T-helper 1 cell treated with Interleukin-12 subunit alpha and Interleukin-12 subunit beta and Interleukin-4 antibody, amounts not matched to agents 30 ng/mL and 1 ng/mL, for 36 hours (primary cell): ENCODE measurements at places on chromosomes 4 and X. TPM values are rescaled to one million over a fixed set of nuclear protein-coding genes. Genes with fewer than 3 reads are reported as not detected.

NAA11 gene
- total RNA-seq = not detected in 2 replicates

CXXC4 gene
- not detected in 2 replicates for total RNA-seq

FOXP3 gene
- total RNA-seq = 19.9 and 20.4 TPM in 2 replicates

MAGEA2B gene
- not detected in 2 replicates for total RNA-seq

DYNLT3 gene
- total RNA-seq = 12.1 and 16.2 TPM in 2 replicates

MAGEA1 gene
- total RNA-seq = not detected in 2 replicates

ITIH6 gene
- total RNA-seq = not detected in 2 replicates

MEPE gene
- not detected in 2 replicates for total RNA-seq

PAGE2B gene
- 0.63 TPM in 1 of 2 replicates, not detected in the other for total RNA-seq

RAB40AL gene
- total RNA-seq = 0.34 TPM in 1 of 2 replicates, not detected in the other

SPANXA2 gene
- not detected in 2 replicates for total RNA-seq

GPC3 gene
- 0.07 and 0.12 TPM in 2 replicates for total RNA-seq

UGT2B11 gene
- total RNA-seq = not detected in 2 replicates

GYPB gene
- total RNA-seq = not detected in 2 replicates

PABPC1L2B gene
- total RNA-seq = not detected in 2 replicates

SHROOM4 gene
- total RNA-seq = not detected in 2 replicates

PAGE1 gene
- total RNA-seq = not detected in 2 replicates

IL13RA2 gene
- not detected in 2 replicates for total RNA-seq

P2RY4 gene
- 0.34 TPM in 1 of 2 replicates, not detected in the other for total RNA-seq

SPANXD gene
- not detected in 2 replicates for total RNA-seq

SNCA gene
- 2.1 and 2.3 TPM in 2 replicates for total RNA-seq

TCP11X2 gene
- total RNA-seq = not detected in 2 replicates

CAPN6 gene
- total RNA-seq = not detected in 2 replicates

BDH2 gene
- 12.3 and 13.9 TPM in 2 replicates for total RNA-seq

PHEX gene
- 0.17 and 0.34 TPM in 2 replicates for total RNA-seq

EPGN gene
- not detected in 2 replicates for total RNA-seq

IL9R gene
- 28.9 and 33.2 TPM in 2 replicates for total RNA-seq

TMSB15A gene
- 0.54 TPM in 1 of 2 replicates, not detected in the other for total RNA-seq

MAGEA8 gene
- not detected in 2 replicates for total RNA-seq

ENPEP gene
- 1.1 and 1.7 TPM in 2 replicates for total RNA-seq

NHSL2 gene
- 1.0 and 1.2 TPM in 2 replicates for total RNA-seq

GAGE1 gene
- not detected in 2 replicates for total RNA-seq

SMPX gene
- not detected in 2 replicates for total RNA-seq

MAGEA11 gene
- not detected in 2 replicates for total RNA-seq

PPP1R3F gene
- 10.1 and 13.0 TPM in 2 replicates for total RNA-seq

TEX13C gene
- not detected in 2 replicates for total RNA-seq

MAGEA10 gene
- total RNA-seq = not detected in 2 replicates

FRAS1 gene
- total RNA-seq = not detected in 2 replicates

SLC16A2 gene
- total RNA-seq = 0.05 and 0.10 TPM in 2 replicates

BMP3 gene
- total RNA-seq = not detected in 2 replicates
